ENCODE measurements at places on chromosomes 16 and 17.

GRCh38 chr17:10733666-10734065, 3.8 kb upstream of the TMEM220 start:
- DNase-seq: no peak

DNA sequence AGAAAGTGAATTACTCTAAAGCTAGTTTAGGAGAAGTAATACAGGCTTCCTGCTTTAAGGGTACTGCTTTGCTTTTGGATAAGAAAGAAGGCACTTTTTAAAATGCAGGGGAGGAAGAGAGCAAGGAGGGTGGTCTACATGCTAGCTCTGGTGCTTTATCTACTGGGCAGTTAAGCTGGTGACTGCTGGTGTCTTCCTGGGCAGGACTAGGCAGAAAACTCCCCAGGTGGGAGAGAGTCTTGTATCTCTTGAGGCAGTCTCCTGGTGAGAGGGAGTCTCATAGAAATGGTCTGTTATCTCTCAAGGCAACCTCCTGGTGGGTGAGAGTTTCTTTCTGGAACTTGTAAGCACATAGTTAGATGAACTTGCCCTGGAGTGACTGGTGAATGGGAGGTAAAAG, 953.9 kb upstream of the GOT2 start:
- no peak for DNase-seq

DNA sequence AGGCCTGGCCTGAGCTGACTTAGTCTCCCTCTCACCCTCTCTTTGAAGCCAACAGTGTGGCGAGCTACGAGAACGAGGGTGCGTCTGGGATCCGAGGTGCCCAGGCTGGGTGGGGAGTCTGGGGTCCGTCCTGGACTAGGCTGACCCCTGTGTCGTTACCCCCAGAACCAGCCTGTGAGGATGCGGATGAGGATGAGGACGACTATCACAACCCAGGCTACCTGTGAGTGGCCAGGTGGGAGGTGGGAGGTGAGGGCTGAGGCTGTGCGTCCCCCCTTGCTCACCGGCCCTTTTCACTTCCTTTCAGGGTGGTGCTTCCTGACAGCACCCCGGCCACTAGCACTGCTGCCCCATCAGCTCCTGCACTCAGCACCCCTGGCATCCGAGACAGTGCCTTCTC, 1.6 kb downstream of the LAT start:
- no peak for DNase-seq

- DNase-seq: no peak
These were observed 17.1 kb upstream of the ATP6V0A1 start for GRCh38 chr17:42441371-42442195.

GRCh38 chr16:5971924-5972323, 874.3 kb upstream of the EEF2KMT start:
- no peak for DNase-seq

GRCh38 chr16:86289907-86290306, 220.4 kb upstream of the FOXF1 start:
- DNase-seq: no peak

DNA sequence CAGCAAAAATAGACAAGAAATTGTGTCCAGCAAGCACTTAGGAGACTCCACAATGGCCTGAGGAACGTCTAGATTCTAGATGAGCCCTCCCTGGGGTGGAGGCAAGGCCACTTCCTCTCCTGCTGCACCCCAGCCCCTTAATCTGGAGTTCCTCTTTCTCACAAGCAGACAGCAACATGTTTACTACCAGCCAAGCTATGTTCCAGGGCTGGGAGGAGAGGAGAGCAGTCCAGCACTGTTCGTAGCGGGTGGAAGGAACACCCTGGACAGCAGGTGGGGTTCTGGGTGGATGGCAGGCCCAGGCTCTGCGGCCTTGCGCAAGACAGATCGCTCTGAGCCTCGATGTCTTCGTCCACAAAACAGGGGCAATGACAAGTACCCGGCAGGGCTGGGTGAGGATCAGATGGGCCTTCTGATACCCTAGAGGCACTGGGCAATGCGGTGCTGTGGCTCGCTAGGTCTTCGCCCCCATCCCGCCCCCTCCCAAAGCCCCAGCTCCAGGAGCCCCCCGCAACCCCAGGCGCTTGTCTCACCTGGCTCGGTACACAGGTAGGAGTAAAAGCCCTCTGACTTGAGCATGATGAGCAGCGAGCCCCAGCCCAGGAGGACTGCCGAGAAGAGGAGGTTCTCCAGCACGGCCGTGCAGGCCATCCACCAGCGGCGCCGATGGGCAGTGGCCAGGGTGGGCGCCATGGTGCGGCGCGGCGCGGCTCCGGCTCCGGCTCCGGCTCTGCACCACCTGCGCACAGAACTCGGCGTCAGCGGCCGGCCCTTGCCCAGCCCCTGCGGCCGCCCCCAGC, 1.3 kb downstream of the SLC43A2 start:
- no peak for DNase-seq

GRCh38 chr16:77273-77806, 685 bp upstream of the MPG start:
- DNase-seq: no peak
